Erythroblast (primary cell): ENCODE measurements at places on chromosomes 2 and 18.

DNA sequence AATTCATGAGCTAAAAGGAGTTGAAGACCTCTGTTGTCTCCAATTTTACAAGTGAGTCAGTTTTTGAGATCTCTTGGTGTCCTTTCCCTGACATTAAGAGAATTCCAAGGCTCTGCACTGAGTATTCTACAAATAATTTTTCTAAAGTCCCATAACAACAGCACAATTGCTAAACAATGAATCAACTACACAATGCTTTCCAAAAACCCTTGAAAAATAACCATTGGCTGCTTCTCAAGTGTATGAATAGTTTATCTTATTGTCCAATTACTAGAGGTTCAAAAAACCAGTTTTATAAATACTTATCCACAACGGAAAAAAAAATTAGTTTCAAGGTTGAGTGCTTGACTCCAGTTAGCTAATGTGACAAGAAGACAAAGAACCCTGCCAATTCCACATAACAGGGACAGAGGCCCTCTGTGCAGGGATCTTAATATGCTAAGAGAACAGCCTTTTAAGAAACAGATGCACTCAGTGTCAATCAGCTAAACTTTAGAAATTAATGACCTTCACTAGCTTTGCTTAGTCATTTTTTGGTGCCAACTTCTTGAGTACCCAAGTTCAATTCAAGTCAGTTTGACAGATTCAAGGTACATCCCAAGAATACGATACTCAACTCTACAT is 266.6 kb upstream of the CYP26B1 start:
- DNase-seq, result no peak

DNA sequence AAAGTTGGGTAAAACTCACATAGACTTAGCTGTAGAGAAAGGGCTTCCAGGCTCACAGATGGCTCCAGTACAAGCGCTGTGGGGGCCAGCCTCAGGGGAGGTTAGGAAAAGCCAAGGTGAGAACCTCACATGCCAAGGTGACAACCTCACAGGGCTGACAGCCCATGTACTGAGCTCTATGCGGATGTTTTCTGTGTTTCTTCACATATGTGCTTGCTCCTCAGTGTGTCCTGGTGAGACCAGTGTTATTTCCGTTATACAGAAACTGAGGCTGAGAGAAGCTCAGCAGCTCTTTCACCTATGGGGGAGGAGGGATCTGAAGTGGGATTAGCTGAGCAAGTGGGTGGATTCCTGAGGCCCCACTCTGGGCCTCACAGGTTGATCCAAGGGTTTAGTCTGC is 67.3 kb downstream of the INPP4A start:
- DNase-seq, result no peak

DNA sequence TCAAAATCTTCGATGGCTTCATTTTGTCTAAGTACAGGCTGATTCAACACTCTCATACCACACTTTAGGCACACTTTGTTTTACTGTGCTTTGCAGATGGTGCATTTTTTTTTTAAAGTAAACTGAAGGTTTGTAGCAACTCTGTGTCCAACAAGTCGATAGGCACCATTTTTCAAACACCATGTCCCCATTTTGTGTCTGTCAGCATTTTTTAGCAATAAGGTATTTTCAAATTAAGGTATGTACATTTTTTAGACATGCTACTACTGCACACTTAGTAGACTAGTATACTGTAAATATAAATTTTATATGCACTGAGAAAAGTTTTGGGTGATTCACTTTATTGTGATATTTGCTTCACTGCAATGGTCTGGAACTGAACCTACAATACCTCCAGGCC is 44.4 kb downstream of the ORC4 start:
- DNase-seq, result no peak

GRCh38 chr2:172326211-172326509 is 101.2 kb upstream of the ITGA6 start:
- no peak for DNase-seq
